K562 (cell line): ENCODE measurements at places on chromosomes 2 and 18. TPM values are rescaled to one million over a fixed set of nuclear protein-coding genes. Genes with fewer than 3 reads are reported as not detected.

EVX2 gene
- not detected in 2 replicates for total RNA-seq

GALNT1 gene
- 49.6 and 53.0 TPM in 2 replicates for total RNA-seq

GKN1 gene
- not detected in 2 replicates for total RNA-seq

KANSL3 gene
- 43.7 and 46.2 TPM in 2 replicates for total RNA-seq

DHRS9 gene
- 0.27 and 0.49 TPM in 2 replicates for total RNA-seq

SKA1 gene
- 38.1 and 41.2 TPM in 2 replicates for total RNA-seq

ABCG5 gene
- not detected in 2 replicates for total RNA-seq

MAP4K3 gene
- total RNA-seq, result 16.9 and 22.2 TPM in 2 replicates

GPN1 gene
- 39.6 and 40.4 TPM in 2 replicates for total RNA-seq

VWC2L gene
- total RNA-seq, result not detected in 2 replicates

UGT1A3 gene
- total RNA-seq, result not detected in 2 replicates
